ENCODE measurements at places on chromosomes 1 and 21.
A peak's percentile ranks its signal among the peaks of the same experiment; 100 is the strongest.

- no peak for DNase-seq
These were observed 84.3 kb downstream of the WDR64 start for GRCh38 chr1:241736387-241736786.

DNA sequence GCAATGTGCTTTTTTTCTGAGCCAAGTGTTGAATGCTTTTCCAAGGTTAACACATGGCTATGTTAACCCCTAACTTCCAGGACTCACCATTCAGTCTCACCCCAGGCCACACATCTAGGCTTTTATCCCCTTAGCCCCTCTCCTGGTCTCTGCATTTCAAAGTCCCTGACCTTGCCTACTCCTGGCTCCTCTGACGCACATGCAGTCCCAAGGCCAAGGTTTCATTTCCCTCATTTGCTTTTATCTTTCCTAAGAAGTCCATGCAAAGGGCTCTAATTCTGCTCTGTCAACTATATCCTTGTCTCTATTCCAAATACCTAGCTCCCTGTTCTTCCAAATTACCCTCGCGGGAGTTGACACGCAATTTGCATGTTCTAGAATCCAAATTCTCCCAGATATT lies 25.4 kb downstream of the SLC30A10 start:
- DNase-seq: no peak

GRCh38 chr1:215137985-215138384 lies 55.4 kb downstream of the KCNK2 start:
- no peak for DNase-seq

DNA sequence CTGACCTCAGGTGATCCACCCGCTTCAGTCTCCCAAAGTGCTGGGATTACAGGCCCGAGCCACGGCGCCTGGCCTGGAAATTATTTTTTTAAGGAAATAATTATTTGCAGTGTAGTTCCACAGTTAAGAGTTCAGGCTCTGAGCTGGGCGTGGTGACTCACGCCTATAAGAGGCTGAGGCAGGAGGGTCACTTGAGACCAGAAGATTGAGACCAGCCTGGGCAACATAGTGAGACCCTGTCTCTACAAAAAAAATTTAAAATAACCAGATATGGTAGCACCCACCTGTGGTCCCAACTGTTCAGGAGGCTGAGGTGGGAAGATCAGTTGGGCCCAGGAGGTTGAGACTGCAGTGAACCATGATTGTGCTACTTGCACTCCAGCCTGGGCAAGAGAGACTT lies 13.9 kb downstream of the H3-3A start:
- DNase-seq: no peak

GRCh38 chr1:47192458-47193384 lies 2.9 kb upstream of the PDZK1IP1 start:
- DNase-seq: peak; percentile 49

DNA sequence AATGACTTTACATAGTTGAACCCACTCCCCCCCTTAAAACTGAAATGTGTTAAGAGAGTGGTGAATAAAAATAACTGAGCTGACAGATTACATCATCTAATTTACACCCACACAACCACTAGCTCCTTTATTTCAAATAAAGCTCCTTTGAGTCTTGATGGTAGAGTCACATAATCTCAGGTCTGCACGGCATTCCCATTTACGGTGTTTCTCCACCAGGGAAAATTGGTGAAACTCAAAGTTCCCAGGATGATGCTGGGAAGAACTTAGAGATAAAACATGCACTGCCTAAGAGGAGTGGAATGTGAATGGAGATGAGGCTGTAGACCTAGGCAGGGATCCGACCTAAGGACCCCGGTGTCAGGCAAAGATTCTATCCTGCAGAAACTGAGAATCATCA lies 727.8 kb upstream of the ADAMTS5 start:
- no peak for DNase-seq

GRCh38 chr1:17595602-17595925 lies 56.1 kb downstream of the ARHGEF10L start:
- no peak for DNase-seq

GRCh38 chr1:83954166-83954823 lies 44.6 kb downstream of the TTLL7 start:
- DNase-seq: no peak

DNA sequence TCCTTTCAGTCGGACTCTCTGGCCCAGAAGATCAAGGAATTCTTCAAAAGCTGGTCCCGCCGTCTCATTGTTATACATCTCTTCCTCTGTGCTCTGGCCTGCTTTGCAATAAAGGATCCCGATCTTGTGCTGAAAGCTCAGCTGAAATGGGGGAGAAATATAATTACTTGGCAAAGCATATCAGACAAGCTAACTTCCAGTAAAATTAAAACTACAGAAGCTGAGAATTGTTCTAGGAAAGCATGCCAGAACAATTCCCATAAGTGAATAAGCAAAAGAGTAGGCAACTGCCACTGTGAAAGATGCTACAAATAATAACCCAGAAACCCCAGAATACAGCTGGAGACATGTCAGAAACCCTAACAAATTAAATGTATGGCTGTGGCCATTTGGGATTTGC lies 146.1 kb downstream of the SIPA1L2 start:
- no peak for DNase-seq

- no peak for DNase-seq
These were observed 1044.1 kb upstream of the B3GALT2 start for GRCh38 chr1:194230351-194231144.

- DNase-seq: no peak
These were observed 6.3 kb downstream of the FAM20B start for GRCh38 chr1:179031855-179032513.

- DNase-seq: no peak
These were observed 10.4 kb upstream of the GJA9 start for GRCh38 chr1:38891753-38892152.

DNA sequence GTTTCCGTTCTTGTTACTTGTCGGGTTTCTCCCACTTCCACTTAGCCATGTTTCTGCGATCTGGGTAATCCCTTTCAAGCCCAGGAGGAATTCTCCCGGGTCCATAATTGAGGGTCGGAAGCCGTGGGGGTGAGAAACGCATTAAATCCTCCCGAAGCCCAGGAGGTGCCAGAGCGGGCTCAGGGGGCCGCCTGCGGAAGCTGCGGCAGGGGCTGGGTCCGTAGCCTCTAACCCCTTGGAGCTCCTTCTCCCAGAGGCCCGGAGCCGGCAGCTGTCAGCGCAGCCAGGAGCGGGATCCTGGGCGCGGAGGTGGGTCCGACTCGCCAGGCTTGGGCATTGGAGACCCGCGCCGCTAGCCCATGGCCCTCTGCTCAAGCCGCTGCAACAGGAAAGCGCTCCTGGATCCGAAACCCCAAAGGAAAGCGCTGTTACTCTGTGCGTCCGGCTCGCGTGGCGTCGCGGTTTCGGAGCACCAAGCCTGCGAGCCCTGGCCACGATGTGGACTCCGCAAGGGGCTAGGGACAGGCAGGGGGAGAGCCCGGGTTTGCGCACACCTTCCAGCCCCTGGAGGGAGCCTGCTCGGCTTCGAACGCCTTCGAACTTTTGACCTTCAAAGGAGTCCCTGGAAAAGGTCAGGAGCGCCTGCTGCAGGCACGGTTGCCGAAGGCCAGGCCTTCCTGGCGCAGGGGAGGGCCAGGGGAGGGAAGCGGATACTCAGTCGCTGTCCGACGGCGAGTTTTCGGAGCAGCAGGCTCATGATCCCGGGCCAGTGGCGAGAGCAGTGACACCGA lies 1.7 kb upstream of the SIM2 start:
- DNase-seq: no peak

GRCh38 chr21:40852563-40852962 lies 5.6 kb upstream of the DSCAM start:
- DNase-seq: no peak

GRCh38 chr1:50279622-50280330 lies 143.5 kb downstream of the DMRTA2 start:
- DNase-seq: no peak

- no peak for DNase-seq
These were observed 1.8 kb downstream of the ZNF362 start for GRCh38 chr1:33257772-33258712.

- no peak for DNase-seq
These were observed 54.7 kb downstream of the COQ8A start for GRCh38 chr1:226994586-226995364.

DNA sequence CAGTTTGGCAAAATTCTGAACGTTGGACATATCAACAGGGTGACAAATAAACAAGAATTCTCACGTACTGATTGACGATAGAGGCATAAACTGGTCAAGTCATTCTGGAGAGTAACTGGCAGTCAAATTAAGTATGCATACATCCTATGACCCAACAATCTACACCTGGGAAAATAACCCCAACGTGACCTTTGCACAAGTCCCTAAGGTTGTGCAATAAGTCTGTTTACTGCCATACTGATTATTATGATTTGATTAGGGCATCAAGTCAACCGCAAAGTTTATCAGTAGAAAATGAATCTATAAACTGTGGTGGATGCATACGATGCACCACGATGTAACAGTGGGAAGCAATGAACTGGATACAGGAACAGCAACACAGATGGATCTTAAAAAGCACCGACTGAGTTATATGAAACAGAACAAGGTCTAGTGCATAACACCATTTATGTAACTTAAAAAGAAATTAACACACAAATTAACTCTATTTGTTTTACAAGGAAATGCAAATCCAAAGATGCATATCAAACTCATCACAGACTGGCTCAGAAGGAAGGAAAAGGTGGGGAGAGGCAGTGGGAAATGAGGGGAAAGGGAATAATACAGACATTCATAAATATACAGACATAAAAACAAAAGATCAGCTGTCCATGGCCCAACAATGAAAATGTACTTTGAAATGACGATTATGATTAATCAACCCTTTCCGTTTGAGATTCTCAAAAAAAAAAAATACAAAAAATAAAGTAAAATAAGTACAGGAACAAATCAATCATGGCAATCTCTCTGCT lies 41.0 kb upstream of the SEC16B start:
- no peak for DNase-seq

- no peak for DNase-seq
These were observed 380.5 kb upstream of the CAMK1G start for GRCh38 chr1:209202830-209203532.

GRCh38 chr1:216183454-216183853 lies 239.8 kb downstream of the USH2A start:
- DNase-seq: no peak

DNA sequence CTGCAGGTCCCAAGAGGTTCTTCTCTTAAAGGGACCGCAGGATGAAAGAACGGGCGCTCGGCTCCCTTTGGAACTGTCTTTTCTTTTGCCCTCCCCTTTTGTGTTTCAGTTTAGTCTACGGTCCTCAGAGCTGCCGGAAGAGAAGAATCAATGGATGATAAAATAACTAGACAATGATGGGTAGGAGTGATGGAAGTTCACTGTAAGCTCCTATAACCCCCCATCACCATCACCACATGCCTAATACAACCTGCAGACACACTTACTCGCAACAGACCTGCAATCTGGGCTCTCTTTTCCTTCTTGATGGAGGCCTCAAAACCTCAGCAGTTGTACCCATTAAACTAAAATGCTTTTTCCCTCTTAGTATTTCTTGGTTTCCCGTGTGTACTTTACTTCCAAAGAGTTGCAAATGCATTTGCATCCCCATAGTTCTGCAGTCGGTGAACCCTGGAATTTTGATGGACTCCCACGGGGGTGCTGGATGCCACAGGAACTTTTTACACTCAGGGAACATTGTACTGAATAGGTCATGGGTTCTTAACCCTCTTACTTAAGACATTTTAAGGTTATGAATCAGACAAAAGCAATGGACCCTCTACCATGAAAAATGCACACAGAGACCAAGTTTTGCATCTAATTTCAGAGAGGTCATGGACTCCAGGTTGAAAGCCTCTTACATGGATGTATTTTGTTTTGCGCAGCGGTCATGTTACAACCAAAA lies 633 bp upstream of the RFX5 start:
- no peak for DNase-seq

DNA sequence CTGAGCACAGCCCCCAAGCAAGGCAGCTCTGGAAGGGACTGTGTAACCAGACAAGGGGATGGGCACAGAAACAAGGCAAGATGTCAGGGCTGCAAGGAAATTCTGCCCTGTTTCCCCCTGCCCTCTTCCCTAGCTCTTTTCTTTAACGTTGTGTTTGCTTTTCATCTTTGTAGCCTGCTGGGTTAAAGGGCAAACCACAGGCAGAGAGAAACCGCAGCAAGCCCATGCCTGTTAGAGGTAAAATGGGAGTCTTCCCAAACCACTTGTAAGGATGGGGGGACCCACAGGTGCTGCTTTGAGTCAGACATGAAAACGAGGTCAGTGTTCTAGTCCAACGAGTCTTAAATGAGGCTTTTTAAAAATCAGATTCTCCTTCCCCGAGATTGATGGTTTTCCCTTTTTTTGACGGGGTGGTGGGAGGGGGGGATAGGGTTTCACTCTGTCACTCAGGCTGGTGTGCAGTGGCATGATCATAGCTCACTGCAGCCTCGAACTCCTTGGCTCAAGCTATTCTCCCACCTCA lies 13.3 kb downstream of the TGFBR3 start:
- DNase-seq: no peak

- DNase-seq: no peak
These were observed 98.8 kb downstream of the FOXD2 start for GRCh38 chr1:47536646-47537118.

GRCh38 chr1:193631306-193631705 lies 444.9 kb upstream of the B3GALT2 start:
- DNase-seq: no peak

DNA sequence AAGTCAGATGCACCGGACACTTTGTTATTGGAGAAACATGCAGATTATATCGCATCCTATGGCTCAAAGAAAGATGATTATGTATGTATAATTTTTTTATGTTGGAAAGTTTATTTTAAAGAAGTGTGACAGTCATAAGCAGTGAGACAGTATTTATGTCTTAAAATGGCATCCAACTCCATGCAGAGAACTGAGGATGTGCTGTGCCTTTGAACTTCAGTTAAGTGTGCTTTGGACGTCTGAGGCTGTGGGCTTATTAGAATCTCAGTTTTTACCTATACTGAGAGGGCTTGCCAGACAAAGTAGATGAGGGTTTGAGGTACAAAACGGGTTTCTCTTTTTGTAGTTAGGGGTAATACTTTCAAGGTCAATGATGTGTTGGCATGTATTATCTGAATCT lies 1.5 kb downstream of the RABGGTB start:
- DNase-seq: no peak

GRCh38 chr1:94792473-94793295 lies 27.5 kb upstream of the SLC44A3 start:
- DNase-seq: no peak

DNA sequence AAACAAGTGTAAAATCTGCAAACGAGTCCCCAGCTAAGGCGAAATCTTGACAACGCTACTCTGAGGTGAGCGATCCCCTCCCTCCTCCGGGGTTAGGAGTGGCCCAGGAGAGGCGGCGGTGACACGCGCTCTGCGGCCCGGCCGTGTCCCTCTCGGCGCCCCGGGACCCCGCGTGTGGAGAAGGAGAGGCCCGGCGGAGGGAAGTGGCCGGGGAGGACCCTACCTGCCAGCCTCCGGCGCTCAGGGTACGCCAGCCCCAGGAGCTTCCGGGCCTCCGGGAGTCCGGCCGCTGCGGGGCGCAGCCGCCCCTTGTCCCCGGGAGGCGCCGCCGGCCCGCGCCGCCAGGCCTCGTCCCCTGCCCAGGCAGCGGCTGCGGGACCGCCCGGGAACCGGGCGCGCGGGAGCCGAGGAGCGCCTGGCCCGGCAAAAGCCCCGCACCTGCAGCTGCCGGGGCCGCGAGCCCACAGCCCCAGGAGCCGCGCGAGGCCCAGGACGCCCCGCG lies 543 bp downstream of the ABCB10 start:
- peak; percentile 6 for DNase-seq

- DNase-seq: no peak
These were observed 58.5 kb upstream of the KLHDC7A start for GRCh38 chr1:18422076-18422777.
